ENCODE measurements at places on chromosomes 11 and 22.

- DNase-seq, result no peak
Observed at GRCh38 chr22:39240831-39241793, 3.7 kb downstream of the PDGFB start.

GRCh38 chr11:131454490-131454889 lies 84.1 kb downstream of the NTM start:
- DNase-seq, result no peak

- DNase-seq, result no peak
Observed at GRCh38 chr11:81995889-81996288, 737.8 kb downstream of the FAM181B start.

DNA sequence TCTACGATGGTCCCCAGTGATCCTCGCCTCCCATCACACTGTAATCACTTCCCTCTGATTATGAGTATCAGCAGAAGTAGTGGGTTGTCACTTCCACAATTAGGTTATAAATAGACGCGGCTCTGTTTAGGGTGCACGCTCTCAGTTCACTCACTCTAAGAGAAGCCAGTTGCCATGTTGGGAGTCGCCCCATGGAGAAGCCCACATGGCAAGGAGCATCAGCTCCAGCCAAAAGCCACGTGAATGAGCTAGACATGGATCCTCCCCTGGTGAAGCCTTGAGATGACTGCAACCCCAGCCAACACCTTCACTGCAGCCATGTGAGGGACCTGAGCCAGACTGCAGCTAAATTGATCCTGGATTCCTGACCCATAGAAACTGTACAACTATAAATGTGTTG lies 26.4 kb upstream of the MYOD1 start:
- DNase-seq, result no peak

- no peak for DNase-seq
Observed at GRCh38 chr11:109490953-109491635, 69.1 kb downstream of the C11orf87 start.

- no peak for DNase-seq
Observed at GRCh38 chr11:12800871-12801270, 126.7 kb downstream of the TEAD1 start.

GRCh38 chr22:35995348-35995747 lies 33.3 kb downstream of the RBFOX2 start:
- no peak for DNase-seq

DNA sequence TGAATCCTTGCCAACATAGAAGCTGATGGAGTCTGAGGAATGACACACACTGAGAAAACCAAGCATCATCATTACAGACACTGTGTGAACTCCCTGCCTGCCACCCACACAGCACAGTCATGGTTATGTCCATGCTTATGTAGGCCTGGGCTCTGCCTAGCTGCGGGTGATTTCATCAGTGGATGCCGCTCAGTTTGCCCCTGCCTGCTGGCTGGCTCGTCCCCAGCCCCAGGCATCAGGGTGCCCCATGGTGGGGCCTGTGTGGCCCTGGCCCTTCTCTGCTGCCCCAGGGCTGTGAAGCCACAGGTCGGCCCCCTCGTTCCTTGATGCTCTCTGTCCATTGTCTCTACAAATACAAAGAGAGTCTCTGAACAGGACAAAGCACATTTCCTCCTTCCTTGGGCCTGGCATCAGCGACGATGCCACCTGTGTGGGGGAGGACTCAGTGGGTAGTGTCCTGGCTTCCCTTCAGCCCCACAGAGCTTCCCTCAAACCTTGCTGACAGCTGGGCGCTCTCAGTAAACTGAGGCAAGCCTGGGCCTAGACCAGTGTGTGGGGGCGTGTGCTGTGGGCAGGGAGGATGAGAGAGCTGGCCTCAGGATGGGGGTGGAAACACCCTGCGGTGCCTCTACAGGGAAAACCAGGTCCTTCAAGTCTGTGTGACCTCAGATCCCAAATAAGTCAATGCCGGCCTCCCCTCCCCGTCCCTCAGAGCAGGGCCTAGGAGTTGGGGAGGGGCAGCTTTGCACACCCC lies 20.0 kb upstream of the TUB start:
- no peak for DNase-seq

- DNase-seq, result no peak
Observed at GRCh38 chr22:36753120-36753802, 22.7 kb downstream of the IFT27 start.

GRCh38 chr11:43574949-43575912 lies 105.3 kb upstream of the HSD17B12 start:
- DNase-seq, result no peak

DNA sequence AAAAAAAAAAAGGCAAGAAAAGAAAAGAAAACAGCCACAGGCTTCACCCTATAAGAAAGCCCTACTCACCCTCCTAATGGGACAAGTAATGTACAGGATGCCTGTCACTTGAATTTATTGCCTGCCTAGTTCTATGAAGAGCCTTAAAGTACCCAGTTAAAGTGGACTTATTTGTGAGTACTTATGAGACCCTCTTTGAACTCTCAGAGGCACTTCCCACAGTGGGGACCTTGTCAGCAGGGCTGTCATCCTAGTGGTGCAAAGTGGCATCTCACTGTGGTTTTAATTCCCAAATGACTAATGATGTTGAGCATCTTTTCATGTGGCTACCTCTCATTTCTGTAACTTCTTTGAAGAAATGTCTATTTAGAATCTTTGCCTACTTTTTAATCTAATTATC lies 41.8 kb upstream of the BARX2 start:
- DNase-seq, result no peak

DNA sequence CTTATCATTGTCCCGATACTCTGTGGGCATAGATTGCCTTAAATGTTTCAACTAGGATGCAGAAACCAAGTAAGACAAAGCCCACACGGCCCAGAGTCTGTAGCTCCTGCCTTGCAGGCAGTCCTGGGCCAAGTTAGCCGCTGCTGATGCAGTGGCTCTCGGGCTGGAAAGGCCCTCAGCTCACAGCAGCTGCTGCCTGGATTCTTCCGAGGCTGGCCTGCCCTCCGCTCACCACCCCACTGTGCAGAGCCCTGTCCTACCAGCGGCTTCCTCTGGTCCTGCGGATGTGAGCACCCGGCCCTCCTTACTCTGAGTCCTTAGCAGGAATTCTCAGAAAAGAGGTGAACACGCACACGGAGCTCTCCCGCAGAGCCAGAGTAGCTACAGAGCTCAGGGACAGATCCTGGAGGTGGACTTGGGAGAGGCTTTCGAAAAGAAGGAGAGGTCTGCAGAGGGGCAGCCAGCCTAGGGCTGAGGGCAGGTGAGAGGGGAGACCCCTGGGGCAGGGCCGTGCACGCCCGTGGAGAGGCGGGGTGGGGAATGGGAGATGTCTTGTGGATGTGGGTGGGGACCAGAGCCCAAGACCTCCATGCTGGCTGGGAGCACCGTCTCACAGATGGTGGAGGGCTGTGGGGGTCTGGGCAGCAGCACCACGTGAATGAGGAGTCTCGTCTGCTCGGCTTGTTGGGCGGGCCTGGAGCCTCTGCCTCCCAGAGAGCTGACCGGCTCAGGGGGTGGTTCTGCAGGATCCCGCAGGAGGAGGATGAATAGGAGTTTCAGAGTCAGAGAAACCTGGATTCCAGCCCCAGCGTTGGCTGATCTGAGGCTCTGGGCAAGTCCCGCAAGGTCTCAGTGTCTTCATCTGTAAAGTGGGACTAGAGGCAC lies 117.4 kb upstream of the B3GAT1 start:
- DNase-seq, result no peak

DNA sequence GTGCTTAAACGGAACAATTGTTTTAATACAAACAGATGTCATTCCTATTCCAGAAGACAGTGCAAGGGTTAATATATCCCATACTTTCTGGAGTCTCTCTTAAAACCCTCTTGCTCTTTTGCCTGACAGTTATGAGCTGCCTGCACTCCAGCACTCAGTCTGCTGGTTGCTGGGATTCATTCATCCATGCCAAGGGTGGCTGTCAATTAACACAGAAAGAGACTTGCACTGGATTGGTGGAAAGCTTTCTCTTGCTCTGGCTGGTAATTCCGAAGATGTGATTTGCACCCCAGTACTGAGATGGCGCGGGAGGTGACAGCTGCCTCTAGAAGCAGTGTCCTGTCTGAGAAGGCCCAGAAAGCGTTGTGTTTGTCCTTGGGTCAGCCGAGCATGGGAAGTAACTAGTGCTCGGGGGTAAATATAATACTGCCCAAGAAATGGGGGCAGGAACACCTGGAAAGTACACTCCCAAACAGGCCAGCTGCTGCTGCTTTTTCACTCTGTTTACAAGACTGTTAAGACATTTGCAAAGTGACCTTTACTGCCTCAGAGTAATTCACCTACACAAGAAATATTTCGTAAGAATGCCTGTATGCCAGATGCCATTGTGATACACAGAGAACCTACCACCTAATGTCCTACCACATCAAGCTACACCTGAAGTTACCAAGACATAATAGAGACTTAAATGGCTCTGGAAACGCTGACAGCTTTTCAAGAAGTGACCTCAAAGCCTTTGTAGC lies 20.5 kb downstream of the SCUBE2 start:
- no peak for DNase-seq

- DNase-seq, result no peak
Observed at GRCh38 chr11:109993786-109994185, 99.4 kb upstream of the ZC3H12C start.

- DNase-seq, result no peak
Observed at GRCh38 chr11:68328374-68329091, 16.1 kb downstream of the LRP5 start.

DNA sequence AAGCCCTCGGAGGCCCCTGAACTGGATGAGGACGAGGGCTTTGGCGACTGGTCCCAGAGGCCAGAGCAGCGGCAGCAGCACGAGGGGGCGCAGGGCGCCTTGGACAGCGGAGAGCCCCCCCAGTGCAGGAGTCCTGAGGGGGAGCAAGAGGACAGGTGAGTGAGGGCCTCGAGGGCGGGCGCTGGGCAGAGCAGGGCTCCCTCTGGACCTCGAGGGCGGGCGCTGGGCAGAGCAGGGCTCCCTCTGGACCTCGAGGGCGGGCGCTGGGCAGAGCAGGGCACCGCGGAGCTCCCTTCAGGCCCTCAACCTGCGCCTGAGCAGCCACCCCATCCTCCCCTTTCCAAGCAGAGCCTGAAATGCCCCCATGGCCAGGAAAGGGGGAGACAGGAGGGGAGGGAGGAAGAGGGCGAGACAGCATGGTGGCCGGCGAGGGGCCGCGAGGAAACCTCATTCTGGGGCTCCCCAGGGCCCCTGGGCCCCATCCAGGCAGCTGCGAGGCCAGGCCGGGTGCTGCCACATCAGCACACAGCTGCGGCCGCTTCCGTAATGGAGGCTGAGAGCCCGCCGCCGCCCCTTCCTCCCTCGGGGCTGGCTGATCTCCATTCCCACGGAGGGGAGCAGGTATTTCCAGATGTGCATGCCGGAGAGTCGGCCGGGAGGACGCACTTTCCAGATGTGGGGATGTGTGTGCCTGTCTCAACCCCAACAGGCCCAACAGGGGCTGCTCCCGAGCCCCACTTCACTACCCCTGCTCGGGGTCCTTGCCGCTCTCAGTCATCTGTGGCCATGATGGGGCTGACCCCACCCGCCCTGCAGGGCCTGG lies 10.0 kb downstream of the PRR33 start:
- DNase-seq, result no peak

GRCh38 chr11:28072321-28072720 lies 35.6 kb downstream of the KIF18A start:
- no peak for DNase-seq

GRCh38 chr22:38025514-38025913 lies 31.7 kb upstream of the PICK1 start:
- DNase-seq, result no peak

- no peak for DNase-seq
Observed at GRCh38 chr11:96154802-96155520, 188.0 kb downstream of the MAML2 start.

DNA sequence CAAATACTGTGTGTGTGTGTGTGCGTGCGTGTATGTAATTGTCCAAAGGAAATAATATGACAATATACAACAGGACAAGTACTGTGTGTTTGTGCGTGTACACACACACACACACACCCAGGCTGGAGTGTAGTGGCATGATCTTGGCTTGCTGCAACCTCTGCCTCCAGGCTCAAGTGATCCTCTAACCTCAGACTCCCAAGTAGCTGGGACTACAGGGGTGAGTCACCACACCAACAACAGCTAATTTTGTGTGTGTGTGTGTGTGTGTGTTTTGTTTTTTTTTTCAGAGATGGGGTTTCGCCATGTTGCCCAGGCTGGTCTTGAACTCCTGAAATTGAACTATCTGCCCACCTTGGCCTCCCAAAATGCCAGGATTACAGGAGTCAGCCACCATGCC lies 61.5 kb downstream of the NUP98 start:
- DNase-seq, result no peak

GRCh38 chr11:67158221-67158620 lies 39.2 kb downstream of the KDM2A start:
- DNase-seq, result no peak

GRCh38 chr11:36394056-36394455 lies 98.0 kb downstream of the PRR5L start:
- no peak for DNase-seq

DNA sequence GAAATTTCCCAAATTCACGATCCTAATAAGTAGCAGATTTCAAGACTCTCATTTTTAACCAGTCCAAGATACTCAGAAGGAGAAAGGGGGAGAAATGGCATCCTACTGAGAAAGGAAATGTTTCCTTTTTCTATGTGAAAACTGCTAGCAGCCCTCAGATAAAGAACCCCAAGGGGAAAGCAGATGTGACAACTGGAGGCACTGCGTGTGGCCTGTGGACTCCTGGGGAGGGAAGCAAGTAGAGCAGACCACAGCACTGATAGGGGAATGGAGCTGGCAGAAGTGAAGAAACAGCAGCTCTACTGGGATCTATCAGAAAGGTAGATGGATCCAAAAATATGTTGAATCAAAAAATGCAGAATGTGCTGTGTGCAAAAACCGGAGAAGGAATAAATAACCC lies 239.7 kb upstream of the API5 start:
- DNase-seq, result no peak

DNA sequence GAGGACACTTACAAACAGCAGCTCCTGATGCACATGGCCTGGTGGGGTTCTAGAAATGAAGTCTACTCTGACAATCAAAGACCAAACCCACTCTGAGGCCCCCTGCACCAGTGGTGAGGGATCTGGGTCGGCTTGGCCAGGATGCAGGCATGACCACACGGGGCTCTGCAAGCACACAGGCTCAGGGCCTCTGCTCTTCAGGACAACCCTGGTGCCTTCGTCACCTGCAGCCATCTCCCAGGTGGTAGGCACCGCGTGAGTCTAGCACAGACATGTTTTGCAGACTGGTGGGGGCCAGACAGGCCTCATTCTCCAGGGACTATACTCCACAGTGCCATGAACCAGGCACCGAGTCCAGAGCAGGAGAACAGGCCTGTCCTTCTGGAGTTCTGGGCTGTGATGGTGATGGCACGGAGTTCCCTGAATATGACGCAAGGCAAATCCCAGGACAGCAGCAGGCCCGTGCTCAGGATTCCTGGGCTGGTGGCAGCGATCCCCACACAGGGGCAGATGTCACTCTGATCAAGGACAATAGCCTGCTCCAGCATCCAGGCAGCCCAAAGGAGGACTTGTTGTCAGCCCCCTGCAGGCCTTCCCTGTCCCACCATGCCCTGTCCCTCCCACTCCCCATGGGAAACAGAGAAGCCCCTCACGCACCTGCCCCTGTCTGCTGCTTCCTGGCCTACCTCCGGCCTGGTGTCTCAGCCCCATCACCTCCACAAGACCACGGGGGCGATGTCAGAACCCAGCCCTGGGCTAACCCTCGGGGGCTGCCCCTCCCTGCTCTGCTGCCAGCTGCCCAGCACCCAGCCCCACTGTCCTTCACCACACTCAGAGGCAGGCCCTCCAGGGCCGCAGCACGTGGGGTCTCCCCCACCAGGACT lies 36.1 kb downstream of the GNB1L start:
- DNase-seq, result no peak

- DNase-seq, result no peak
Observed at GRCh38 chr11:22179626-22180025, 13.3 kb upstream of the ANO5 start.
